ENCODE measurements at places on chromosomes 16 and 17.

DNA sequence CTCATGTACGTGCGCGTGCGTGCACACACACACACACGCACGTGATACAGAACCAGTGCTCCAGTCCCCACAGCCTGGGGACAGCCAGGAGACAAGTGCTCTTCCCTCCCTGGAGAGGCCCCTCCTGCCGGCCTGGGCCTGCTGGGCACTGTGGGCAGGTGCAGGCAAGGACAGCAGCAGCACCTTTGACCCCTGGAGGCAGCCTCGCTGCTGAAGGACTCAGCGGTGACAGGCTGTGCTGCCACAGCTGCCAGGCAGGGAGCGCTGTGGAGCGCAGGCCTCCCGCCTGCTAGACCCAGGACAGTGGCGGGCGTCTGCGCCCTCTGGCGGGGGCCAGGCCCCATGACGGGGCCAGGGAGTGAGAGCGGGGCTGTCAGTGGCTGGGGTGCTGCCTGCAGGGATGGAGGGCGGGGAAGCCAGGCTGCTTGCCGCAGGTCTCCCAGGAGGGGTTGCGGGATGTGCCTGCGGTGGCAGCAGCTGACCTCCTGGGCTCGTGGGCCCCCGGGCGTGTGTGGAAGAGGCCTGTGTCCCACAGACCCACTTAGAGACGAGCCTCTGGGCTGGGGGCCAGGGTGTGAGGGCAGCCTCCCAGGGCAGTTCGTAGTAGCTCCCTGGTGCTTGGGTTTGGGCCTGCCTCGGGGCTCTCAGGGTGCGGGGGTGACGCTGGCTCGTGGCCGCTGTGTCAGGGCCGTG is 63.5 kb upstream of the PVALEF start:
- H3K4me1 ChIP-seq: peaks cover 22% of the 10 kb centered on the region
- no peak for DNase-seq
- no peak overlapping the region for H3K4me3 ChIP-seq
- H3K27ac ChIP-seq: no peak overlapping the region

DNA sequence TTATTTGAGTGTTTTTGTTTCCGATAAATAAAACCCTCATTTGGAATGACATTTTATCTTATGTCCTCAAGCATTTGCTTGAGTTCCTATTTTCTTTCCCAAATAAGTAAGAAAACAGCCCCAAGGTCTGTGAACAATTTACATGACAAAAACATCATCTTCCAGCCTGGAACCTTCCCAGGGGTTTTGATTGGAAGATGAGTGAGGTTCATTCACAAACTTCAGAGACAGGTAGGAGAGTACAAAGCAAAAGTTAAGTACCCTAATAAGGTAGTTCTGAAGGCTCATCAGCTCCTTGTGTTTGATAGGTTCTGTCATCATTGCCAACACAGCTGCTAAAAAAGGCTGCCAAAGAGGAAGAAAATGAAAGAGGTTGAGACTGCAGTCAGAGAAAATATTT is 772.8 kb downstream of the CDH8 start:
- no peaks in the 10 kb centered on the region for H3K36me3 ChIP-seq
- H3K4me3 ChIP-seq: no peak overlapping the region
- H3K4me1 ChIP-seq: no peaks in the 10 kb centered on the region

- DNase-seq: no peak
- no peaks in the 10 kb centered on the region for H3K36me3 ChIP-seq
- H3K4me1 ChIP-seq: no peaks in the 10 kb centered on the region
- H3K4me3 ChIP-seq: no peak overlapping the region
Observed at GRCh38 chr16:59249011-59249410, 514.9 kb upstream of the GOT2 start.

DNA sequence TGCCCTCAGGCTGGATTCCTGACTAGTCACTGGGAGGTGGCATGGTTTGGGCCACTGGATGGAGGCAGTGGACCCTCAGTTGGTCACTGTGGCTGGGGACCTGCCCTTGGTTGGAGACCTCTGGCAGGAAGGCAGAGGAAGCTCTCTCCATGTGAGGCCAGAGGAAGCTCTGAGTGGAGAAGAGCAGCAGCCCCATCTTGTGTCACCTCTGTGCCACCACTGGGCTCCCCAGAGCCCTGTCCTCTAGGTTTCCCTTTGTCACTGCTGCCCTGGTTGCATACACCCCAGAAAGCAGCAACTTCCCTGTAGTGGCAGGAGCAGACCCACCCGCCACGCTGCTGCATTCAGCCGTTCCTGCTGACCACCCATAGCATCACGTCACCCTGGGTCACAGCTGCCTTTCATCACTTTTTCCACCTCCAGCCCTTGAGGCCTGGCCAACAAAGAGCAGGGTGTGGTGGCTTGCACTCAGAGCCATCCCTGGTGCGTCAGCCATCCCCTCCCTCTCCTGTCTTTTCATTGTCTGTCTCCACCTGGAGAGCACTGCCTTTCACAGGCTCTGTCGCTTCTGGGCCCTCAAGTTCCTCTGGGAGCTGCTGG is 11.9 kb downstream of the CTRL start:
- H3K27me3 ChIP-seq: no peaks in the 10 kb centered on the region
- DNase-seq: no peak
- H3K4me3 ChIP-seq: no peak overlapping the region
- no peaks in the 10 kb centered on the region for H3K36me3 ChIP-seq

- no peak overlapping the region for H3K27ac ChIP-seq
- H3K4me1 ChIP-seq: peaks cover 24% of the 10 kb centered on the region
- H3K4me3 ChIP-seq: no peak overlapping the region
- peak; percentile 60 for DNase-seq
- H3K27me3 ChIP-seq: no peaks in the 10 kb centered on the region
Observed at GRCh38 chr17:47813512-47814031, 8.0 kb downstream of the OSBPL7 start.

- H3K36me3 ChIP-seq: no peaks in the 10 kb centered on the region
- no peak overlapping the region for H3K4me3 ChIP-seq
- peaks cover 3% of the 10 kb centered on the region for H3K27me3 ChIP-seq
- H3K27ac ChIP-seq: no peak overlapping the region
Observed at GRCh38 chr17:45656527-45657181, 127.5 kb upstream of the CRHR1 start.

DNA sequence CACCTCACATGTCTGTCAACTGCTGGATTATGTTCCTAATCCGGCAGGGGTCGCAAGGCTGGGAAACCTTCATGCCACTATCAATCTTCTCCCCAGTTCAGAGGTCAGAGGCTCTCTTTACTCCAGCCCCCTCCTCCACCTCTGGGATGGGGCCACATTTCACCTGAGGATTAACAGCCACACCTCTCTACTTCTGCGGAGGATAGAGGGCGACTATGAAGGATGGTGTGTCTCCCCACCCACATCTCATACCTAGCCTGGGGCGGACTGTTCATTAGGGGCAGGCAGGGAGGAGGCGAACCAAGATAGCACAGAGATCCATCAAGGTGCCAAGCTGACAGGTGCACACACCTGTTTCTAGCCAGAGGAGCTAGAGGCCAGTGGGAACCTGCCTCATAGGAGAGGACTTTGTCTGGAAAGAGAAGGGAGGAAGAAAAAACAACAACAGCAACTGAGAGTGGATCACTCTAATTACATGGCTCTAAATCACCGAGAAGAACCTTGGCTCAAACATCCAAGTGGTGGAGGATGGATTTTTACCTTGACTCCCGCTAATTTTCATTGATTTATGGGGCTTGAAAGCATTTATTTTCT is 41.9 kb upstream of the SKAP1 start:
- no peaks in the 10 kb centered on the region for H3K36me3 ChIP-seq
- no peak overlapping the region for H3K4me3 ChIP-seq
- H3K4me1 ChIP-seq: no peaks in the 10 kb centered on the region
- peaks cover 13% of the 10 kb centered on the region for H3K27me3 ChIP-seq
- DNase-seq: no peak

- H3K27ac ChIP-seq: no peak overlapping the region
- peak overlapping the region; percentile 53 for H3K4me3 ChIP-seq
- H3K27me3 ChIP-seq: peaks cover 60% of the 10 kb centered on the region
- peaks cover 41% of the 10 kb centered on the region for H3K4me1 ChIP-seq
- no peak for DNase-seq
Observed at GRCh38 chr17:42780851-42781638, 635 bp downstream of the WNK4 start.

GRCh38 chr17:20141198-20141972 is 132.2 kb downstream of the SPECC1 start:
- H3K27ac ChIP-seq: no peak overlapping the region
- no peak for DNase-seq
- H3K36me3 ChIP-seq: no peaks in the 10 kb centered on the region
- no peaks in the 10 kb centered on the region for H3K27me3 ChIP-seq
- H3K4me3 ChIP-seq: no peak overlapping the region
- no peaks in the 10 kb centered on the region for H3K4me1 ChIP-seq

DNA sequence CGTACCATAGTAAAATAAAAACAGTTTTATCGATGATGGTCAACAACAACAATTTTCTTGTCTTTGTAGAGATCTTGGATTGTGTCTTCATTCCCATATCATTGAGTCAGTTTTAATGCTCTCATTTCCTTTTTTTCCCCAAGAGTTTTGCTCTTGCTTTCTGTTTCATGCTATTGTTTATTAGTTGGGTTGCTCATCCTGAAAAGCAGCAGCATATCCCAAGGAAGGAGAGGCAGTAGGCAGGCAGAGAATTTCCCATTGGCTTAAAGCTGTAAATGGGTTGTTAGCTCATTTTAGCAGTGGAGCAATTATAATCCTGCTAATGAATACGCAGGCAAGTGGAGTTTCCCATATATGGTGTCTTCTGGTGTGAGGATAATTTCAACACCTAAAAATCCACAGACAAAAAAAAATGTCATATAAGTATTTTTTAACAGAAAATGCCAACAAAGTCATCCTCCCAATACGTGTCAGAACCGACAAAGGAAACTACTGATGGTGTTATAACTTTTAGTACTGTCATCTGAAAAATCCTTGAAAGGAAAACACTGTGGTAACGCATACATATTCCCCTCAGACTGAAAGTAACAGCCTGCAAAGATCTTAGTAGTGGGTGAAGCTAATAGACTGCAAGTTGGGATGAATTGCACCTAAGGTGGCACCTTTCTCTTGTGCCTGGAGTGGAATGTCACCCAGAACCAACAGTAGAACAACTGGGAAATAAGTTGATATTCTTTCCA is 218.3 kb downstream of the FTO start:
- no peaks in the 10 kb centered on the region for H3K36me3 ChIP-seq
- no peaks in the 10 kb centered on the region for H3K4me1 ChIP-seq
- no peak overlapping the region for H3K27ac ChIP-seq

GRCh38 chr17:6596511-6596910 is 40.2 kb upstream of the PITPNM3 start:
- no peak overlapping the region for H3K4me3 ChIP-seq
- no peak overlapping the region for H3K27ac ChIP-seq
- H3K36me3 ChIP-seq: peaks cover 60% of the 10 kb centered on the region
- H3K27me3 ChIP-seq: no peaks in the 10 kb centered on the region
- no peak for DNase-seq

DNA sequence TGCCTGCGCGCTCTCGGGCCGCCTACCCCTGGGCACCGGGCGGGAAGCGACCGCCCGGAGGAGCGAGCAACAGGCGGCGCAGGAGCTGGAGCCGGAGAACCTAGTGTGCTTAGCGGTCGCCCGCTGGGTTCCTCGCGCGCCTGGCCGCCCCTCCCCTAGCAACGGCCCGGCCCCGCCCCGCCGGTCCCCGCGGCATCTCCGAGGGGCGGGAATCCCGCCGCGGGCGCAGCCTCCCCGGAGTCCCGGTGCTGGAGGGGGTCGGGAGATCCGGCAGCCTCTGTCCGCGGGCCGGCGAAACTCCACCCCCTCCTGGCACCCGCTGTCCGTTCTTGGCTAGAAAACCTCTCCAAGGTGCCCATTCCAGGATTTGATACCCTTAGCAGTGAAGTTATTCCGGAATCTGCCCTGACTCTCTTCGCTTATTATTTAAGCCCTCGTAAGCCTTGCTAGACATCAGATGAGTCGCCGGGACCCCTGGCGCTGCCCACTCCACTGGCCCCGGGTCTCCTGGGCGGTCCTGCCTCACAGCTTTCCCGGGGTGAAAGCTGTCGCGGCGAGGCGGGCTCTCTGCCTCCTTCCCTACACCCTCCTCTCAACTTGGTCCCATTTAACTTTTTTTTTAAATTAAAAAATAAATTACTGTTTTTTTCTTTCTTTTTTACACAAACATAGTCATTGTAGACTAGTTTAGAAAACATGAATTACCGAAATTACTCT is at the start of gene RPRML:
RPRML (minus strand) TSS at position 107 of the 717 bp plus-strand sequence. CDS start 246 bp downstream, outside the sequence.
- H3K4me3 ChIP-seq: peak within 1 kb of the TSS; percentile 57
- H3K36me3 ChIP-seq: no peaks in the 10 kb centered on the region

GRCh38 chr17:64099543-64099942 is 30.4 kb downstream of the ERN1 start:
- H3K27me3 ChIP-seq: no peaks in the 10 kb centered on the region
- no peak overlapping the region for H3K27ac ChIP-seq
- H3K4me1 ChIP-seq: peaks cover 36% of the 10 kb centered on the region
- H3K36me3 ChIP-seq: no peaks in the 10 kb centered on the region
- no peak for DNase-seq
- H3K4me3 ChIP-seq: no peak overlapping the region

GRCh38 chr16:83968891-83969649 is 1.0 kb downstream of the NECAB2 start:
- H3K4me3 ChIP-seq: peak overlapping the region; percentile 28
- DNase-seq: no peak
- H3K27me3 ChIP-seq: peaks cover 21% of the 10 kb centered on the region
- H3K27ac ChIP-seq: no peak overlapping the region
- peaks cover 15% of the 10 kb centered on the region for H3K36me3 ChIP-seq

GRCh38 chr17:83109793-83110645 is 30.6 kb downstream of the METRNL start:
- peaks cover 45% of the 10 kb centered on the region for H3K4me1 ChIP-seq
- DNase-seq: peak; percentile 98
- peak overlapping the region; percentile 21 for H3K4me3 ChIP-seq
- no peaks in the 10 kb centered on the region for H3K36me3 ChIP-seq
- peak overlapping the region; percentile 82 for H3K27ac ChIP-seq

DNA sequence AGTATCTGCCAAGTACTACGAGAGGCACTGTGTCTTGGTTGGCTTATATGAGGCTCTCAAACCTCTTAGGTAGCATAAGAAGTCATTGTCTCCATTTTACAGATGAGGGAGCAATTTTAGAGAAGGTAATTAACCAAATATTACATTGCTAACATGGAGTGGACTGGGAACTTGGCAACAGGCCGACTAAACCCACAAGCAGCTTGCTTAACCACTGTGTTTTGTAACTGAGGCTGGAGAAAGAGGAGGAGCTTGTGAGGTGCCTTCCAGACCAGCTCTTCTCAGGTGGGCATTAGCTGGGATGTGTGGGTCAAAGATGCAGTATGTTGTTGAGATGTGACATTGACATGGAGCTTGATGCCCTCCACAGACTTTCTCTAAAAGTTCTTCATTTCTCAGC is 835.6 kb upstream of the RBFOX1 start:
- no peaks in the 10 kb centered on the region for H3K27me3 ChIP-seq
- H3K4me1 ChIP-seq: no peaks in the 10 kb centered on the region
- DNase-seq: no peak
- H3K27ac ChIP-seq: no peak overlapping the region
- H3K4me3 ChIP-seq: no peak overlapping the region

GRCh38 chr17:82664701-82665182 is 16.5 kb upstream of the WDR45B start:
- H3K4me1 ChIP-seq: peaks cover 8% of the 10 kb centered on the region
- no peak overlapping the region for H3K27ac ChIP-seq
- peaks cover 39% of the 10 kb centered on the region for H3K36me3 ChIP-seq
- no peaks in the 10 kb centered on the region for H3K27me3 ChIP-seq
- DNase-seq: no peak
- no peak overlapping the region for H3K4me3 ChIP-seq

GRCh38 chr17:61402073-61402541 is 2.5 kb downstream of the TBX2 start:
- peaks cover 64% of the 10 kb centered on the region for H3K4me1 ChIP-seq
- H3K4me3 ChIP-seq: peak overlapping the region; percentile 64
- no peak for DNase-seq
- H3K27ac ChIP-seq: no peak overlapping the region

- H3K4me3 ChIP-seq: peak overlapping the region; percentile 44
- no peak overlapping the region for H3K27ac ChIP-seq
- H3K27me3 ChIP-seq: no peaks in the 10 kb centered on the region
- DNase-seq: no peak
Observed at GRCh38 chr17:2975469-2975958, 87.9 kb downstream of the OR1D5 start.

All from suprapubic skin (tissue), 4 donors.